Epithelial cell of prostate (primary cell): ENCODE measurements at places on chromosomes 11 and 22.

DNA sequence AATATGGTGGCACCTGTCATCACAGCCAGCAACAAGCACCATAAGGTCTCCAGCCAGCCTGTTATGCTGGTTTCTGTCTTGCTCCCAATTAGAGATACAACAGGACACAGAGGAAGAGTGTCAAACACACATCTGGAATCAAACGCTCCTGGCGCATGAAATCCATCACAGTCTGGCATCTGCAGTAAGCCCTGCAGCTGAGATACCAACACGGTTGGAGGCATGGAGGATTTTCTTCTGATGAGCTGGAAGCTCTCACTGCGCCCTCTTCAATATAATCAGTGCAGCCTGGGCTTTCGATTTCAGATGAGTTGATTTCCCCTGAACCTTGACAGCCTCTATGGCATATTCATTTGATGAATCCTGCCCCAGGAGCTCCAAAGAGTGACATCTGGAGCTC lies 27.8 kb upstream of the CARS1 start:
- DNase-seq, result no peak

DNA sequence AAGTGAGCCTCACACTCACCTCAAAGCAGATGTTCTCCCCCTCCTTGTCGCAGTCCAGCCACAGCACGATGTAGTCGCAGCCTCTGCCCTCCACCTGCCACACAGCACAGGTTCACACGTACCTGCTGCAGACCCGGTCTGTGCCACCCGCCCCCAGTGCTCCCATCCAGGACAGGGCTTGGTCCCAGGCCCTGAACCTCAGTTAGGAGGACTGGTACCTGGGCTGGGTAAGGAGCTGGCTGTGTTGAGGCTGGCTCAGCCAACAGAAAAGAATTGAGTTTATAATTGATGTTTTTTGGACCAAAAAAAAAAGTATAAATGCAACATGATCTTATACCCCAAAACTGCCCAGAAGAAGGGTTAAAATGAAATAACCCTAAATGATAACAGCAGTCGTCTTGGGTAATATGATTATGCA lies 10.7 kb downstream of the TOP3B start:
- no peak for DNase-seq

DNA sequence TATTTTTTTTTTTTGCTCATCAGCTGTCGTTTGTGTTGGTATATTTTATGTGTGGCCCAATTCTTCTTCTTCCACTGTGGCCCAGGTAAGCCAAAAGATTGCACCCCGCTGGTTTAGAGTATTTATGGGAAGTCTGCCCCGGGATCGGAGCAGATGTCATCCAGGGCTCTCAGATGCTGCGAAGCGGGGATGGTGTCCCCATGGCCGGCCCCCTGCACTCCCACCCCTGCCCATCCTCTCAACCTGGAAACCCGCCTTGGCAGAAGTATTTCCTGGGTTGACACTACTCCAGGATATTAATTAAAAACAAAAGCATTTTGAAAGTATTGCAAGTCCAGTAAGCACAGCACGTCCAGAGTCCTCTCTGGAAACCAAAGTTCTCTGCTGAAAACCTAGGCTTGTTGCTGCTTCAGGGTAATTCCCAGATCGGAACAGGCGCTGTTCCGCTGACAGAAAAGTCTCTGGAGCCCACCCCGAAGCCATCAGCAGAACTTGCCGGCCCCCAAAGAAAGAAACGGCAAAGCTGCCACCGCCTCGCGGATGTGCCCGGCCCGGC lies 833 bp downstream of the SCUBE2 start:
- no peak for DNase-seq

- no peak for DNase-seq
Measured at GRCh38 chr11:124195189-124195734, 12.1 kb downstream of the OR10D3 start.

DNA sequence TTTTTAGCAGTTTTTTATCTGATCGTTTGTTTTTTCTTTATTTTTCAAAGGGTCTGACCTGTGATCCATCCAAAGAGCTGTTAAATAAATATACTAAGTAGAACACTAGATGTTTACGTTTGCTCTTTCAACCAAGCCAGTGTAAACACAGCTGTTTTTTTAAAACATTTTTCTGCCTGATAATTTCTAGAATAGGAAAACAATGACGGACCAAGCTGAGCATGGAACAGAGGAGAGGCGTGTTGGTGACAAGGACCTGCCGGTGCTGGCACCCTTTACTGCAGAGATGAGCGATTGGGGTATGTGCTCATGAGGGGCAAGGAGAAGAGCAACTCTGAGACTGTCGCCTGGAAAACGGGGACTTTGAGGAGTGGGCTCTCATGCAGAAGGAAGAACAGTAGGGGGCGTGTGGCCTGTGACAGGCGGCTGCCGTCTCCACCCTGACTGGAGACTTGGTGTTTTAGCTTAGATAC lies 28.6 kb upstream of the PANX2 start:
- no peak for DNase-seq

GRCh38 chr11:119055901-119056300 lies 1.1 kb downstream of the HYOU1 start:
- no peak for DNase-seq

DNA sequence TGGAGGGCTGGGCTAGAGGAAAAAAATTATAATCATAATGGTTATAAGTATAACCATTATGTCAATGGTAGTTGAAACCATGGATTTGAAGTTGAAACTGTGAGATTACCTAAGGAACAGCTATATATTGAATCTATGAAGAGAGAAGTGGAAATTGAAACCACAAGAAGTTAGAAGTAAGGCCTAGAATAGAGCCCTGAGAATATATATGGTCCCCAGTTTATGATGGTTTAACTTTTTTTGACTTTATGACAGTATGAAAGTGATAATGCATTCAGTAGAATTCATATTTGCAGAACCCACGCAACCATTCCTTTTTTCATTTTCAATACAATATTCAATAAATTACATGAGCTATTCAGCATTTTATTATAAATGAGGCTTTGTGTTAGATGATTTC lies 15.0 kb downstream of the AASDHPPT start:
- no peak for DNase-seq

DNA sequence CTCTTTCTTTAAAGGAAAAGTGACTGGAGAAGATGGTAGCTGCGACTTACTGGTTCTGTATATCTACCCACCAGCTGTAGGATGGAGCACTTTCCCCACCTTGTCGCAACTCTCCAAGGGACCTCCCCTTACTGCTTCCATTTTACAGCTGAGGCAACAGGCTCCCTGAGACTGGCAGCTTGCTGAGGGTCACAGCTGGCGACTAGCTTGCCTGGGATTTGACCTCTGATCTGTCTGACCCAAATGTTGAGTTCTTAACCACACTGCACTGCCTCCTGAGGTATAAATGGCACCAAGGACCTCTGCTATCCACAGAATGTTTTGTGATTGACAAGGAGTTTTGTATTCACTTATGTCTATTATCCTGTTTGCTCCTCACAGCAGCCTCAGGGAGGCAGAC lies 115.0 kb upstream of the NNMT start:
- DNase-seq, result no peak

GRCh38 chr11:108593214-108593922 lies at the start of gene EXPH5:
Gene EXPH5 (minus strand): TSS chr11:108593768. CDS start chr11:108593536, 232 bp downstream.
- peak; percentile 97 for DNase-seq

- DNase-seq, result no peak
Measured at GRCh38 chr22:26236991-26237390, 67.7 kb downstream of the SEZ6L start.

DNA sequence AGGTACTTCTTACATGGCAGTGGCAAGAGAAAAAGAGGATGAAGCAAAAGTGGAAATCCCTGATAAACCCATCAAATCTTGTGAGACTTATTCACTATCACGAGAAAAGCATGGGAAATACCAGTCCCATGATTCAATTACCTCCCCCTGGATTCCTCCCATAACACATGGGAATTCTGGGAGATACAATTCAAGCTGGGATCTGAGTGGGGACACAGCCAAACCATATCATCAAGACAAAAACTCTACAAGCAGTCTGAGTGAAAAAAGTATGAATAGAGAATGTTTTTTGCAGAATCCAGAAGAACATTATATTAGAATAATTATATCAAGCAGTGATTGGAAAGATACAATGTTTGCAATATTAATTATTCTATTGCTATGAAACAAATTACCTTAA lies 893.7 kb downstream of the FAM181B start:
- DNase-seq, result no peak

GRCh38 chr22:45397806-45398205 lies 15.6 kb downstream of the SMC1B start:
- no peak for DNase-seq

DNA sequence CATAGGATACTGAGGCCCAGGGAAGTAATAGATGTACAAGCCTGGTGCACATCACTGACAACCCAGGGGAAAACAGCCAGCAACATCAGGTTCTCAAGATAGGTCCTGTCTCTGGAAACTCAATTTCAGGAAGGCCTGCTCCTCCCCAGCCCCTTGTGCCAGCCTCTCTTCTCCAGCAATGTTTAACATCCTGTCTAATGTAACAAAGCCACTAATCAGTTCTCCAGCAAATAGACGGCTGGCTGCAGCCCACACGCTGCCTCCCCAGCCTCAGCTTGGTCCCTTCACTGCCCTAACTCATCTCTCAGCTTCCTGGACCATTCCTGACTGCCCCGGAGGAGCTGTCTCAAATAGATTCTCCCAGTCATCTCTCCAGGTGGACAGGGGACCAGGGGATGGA lies 37.8 kb downstream of the RPL27A start:
- no peak for DNase-seq

- DNase-seq, result no peak
Measured at GRCh38 chr22:42743501-42743991, 22.9 kb upstream of the A4GALT start.

- DNase-seq, result no peak
Measured at GRCh38 chr11:72132646-72133045, 2.9 kb upstream of the FOLR3 start.

GRCh38 chr22:36331912-36332622 lies 55.7 kb downstream of the MYH9 start:
- no peak for DNase-seq

GRCh38 chr11:113113801-113114704 lies 152.8 kb downstream of the NCAM1 start:
- DNase-seq, result no peak

GRCh38 chr11:44804449-44805437 lies 78.0 kb downstream of the TSPAN18 start:
- DNase-seq, result no peak

- no peak for DNase-seq
Measured at GRCh38 chr22:23896523-23897186, 2.5 kb downstream of the MIF start.

DNA sequence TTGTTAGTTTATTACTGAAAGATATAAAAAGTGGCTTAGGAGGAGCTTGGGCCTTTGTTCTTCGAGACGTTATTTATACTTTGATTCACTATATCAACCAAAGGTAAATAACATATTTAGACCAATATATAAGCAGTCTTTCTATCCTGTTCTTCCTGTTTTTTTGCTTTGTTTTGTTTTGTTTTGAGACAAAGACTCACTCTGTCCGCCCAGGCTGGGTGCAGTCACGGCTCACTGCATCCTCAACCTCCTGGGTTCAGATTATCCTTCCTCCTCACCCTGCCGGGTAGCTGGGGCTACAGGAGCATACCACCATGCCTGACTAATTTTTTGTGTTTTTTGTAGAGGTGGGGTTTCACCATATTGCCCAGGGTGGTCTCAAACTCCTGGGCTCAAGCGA lies 66.8 kb downstream of the ATM start:
- DNase-seq, result no peak

DNA sequence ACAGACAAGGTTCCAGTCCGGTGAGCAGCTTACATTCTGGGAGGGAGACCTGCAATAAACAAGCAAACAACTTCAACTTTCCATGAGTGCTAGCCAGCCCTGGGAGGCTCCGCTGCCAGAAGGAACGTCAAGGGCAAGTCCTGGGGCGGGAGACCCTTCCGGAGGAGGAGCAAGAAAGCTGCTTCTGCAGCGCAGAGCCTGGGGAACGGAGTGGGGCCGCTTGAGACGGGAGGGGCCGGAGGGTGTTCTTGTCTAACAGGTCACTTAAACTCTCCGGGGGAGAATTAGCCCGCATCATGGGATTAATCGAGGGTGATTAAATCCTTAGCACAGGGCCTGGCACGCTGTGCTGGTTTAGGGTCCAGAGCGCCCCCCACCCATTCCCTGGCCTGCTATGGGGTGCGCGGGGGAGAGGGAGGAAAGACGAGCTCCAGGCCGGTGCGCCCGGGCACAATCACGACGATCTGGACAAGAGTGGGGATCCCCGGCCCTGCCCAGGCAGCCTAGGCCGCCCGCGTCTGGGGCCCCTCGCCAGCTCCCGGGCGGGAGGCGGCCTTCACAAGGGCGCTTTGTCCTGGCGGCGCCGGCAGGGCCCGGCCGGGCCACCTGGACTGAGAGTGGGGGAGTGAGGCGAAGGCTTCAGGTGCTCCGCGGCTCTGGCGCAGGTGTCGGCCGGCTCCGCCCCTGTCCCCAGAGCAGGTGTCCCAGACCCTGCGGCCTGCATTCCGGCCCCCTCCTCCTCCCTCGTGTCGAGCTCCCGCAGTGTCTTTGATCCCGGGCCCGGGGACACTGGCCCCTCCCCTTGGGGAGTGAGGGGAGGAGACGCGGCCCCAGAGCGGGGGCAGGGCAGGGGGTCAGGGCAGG lies 663 bp upstream of the LARGE2 start:
- no peak for DNase-seq

DNA sequence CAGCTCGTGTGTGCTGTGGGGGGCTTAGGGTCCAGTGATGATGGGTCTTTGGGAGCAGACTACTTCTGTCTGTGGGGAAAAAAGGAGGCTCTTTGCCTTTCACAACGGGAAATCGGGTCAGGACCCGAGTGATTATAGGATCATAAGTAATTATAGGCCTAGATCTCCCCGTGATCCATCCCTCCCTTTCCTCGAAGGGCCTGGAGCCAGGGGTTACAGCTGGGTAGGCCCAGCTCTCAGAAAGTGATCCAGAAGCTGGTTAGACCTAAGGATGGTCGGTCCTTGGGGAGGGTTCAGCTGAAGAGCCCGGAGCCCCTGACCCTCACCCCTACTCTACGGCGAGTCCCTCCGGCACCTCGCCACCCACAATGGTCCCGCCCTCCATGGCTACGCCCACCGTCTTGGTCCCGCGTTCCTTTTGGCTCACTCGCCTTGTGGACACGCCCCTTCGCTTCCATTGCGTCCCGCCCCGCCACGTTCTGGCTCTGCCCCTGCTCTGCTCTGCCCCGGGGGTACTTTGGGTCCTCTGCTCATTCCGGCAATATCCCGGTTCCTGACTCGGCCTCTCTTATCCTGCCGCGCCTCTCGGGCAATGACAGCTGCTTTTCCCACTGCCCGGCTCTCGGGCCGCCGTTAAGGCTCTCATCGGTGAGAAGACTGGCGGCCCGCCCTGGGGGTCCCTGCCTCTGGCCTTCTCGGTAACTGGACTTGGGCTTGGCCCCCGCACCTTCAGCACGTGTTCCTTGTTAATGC lies 5.0 kb downstream of the IGSF22 start:
- no peak for DNase-seq

DNA sequence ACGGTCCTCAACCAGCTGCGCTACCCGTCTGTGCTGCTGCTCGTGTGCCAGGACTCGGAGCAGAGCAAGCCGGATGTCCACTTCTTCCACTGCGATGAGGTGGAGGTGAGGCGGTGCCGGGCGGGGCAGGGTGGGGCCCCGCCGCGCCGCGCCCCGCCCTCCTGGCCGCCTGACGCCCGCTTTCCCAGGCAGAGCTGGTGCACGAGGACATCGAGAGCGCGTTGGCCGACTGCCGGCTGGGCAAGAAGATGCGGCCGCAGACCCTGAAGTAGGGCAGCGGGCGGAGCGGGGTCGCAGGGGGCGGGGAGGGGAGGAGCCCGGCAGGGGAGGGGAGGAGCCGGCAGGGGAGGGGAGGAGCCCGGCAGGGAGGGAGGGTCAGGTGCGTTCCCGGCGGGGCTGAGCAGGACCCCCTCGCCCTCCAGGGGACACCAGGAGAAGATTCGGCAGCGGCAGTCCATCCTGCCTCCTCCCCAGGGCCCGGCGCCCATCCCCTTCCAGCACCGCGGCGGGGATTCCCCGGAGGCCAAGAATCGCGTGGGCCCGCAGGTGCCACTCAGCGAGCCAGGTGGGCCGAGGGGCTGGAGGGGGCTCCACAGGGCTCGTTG lies 14.7 kb downstream of the EPS8L2 start:
- no peak for DNase-seq
